ENCODE measurements at places on chromosomes 4 and X.

DNA sequence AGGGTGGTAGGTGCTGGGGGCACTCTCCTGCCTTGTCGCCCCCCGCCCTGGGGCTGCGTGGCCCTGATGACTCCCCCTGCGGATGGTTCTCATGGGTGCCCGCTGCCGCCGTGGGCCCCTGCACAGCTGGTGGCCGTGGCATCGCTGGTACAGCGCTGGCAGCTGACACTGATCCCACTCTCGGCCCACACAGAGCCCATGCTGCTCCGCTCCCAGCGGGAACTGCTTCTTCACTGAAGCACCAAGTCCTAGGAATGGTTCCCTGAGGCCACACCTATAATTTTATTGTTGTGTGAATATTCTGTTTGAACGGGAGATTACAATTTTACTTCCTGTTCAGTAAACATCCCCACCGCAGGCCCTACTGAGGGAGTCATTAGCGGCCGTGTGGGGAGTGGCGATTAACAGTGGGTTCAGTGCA lies 138.6 kb upstream of the NKX1-1 start:
- no peak for DNase-seq

DNA sequence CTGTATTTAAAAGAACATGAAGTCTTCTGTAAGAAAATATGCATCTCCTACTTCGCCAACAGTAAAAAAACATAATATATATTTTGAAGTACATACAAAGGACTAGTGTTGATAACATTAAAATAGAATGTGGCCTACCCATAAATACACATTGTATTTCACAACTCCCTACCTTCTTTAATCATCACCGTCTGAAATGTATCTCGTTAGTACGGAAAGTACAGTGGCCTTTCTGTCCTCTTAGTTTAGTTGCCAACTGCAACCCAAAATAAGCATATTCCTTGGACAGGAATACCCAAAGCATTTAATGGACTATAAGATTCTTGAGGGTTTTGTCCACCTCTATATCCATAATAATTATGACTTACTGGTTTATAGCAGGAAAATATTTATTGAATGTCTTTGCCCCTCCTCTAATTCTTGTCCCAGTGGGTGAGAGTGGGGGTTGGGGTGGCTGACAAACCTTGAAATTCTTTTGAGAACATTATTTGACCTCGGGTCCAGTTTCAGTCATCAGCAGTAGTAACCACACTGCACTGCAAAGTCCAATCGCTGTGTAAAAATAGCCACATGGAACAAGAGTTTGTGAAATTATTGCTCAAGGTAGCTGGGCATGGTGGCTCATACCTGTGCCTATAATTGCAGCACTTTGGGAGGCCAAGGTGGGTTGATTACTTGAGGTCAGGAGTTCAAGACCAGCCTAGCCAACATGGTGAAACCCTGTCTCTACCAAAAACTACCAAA lies 474.5 kb downstream of the KLHL13 start:
- no peak for DNase-seq

GRCh38 chr4:151173871-151174270 lies 74.4 kb downstream of the RPS3A start:
- no peak for DNase-seq

DNA sequence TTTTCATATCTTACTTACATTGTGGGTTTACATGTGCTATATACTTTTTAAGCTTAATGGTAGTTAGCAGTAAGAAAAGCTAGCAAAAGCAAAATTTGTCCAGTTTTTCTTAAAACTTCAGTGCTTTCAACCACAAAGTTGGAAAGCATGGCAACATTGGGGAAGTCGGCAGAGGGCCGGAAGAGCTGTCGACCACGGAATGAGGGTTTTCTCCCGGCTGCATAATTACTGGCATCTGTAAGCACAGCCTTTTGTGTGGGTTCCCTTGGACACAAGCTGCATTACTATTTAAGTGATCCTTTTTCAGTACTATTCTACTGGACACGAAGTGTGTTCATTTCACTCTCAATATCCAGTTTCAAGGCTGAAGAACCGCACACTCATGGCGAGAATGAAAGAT lies 560.4 kb downstream of the ANKRD50 start:
- no peak for DNase-seq

DNA sequence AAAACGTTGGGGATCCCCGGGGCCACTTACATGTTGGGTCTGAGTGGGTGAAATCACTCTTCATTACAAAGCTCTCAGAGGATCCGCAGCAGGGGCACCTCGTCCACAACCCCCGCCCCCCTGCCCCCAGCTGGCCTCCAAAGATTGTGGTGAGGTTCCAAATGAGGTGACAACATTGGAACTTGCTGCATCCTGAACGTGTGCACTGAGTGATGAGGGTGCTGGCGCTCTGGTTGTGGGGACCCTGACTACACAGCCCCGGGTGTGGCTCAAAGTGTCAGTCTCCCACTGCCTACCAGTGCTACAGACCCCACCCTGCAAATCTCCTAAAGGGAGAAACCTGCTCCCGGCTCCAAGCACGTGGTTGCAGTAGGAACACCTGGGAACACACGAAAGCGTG lies 111.9 kb downstream of the PHKA2 start:
- no peak for DNase-seq

DNA sequence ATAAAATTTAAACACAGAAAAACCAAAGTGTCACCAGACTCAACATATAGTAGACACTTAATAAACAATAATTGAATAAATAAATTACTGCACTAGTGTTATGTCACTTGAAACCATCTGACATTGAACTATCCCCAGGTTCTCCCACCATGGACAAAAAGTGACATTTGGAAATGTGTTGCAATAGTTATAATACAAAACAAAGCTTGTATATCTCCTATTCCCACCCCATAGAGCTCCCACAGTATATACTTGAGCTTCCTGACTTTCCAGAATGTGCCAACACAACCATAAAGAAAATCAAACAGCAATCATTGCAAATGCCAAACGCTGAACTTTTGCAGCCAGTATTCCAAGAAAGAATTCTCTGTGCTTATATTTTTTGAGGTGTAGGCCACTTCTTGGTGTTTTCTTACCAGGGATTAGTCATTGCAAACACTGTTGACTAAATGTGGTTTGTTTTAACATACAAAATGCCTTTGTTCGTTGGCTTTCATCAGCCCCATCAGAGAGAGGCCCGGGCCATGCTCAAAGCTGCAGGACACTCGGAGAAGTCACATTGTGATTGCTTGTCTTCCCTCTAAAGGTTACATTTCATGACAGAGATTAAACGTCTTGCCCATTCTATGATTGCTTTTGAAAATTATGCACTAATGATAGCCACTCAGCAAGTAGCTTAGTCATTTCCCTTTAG lies 33.8 kb downstream of the PPARGC1A start:
- no peak for DNase-seq

GRCh38 chr4:184845367-184846021 lies 19.7 kb upstream of the ACSL1 start:
- no peak for DNase-seq

- DNase-seq, result no peak
These were observed 11.5 kb downstream of the CXCL2 start for GRCh38 chr4:74087481-74087880.

DNA sequence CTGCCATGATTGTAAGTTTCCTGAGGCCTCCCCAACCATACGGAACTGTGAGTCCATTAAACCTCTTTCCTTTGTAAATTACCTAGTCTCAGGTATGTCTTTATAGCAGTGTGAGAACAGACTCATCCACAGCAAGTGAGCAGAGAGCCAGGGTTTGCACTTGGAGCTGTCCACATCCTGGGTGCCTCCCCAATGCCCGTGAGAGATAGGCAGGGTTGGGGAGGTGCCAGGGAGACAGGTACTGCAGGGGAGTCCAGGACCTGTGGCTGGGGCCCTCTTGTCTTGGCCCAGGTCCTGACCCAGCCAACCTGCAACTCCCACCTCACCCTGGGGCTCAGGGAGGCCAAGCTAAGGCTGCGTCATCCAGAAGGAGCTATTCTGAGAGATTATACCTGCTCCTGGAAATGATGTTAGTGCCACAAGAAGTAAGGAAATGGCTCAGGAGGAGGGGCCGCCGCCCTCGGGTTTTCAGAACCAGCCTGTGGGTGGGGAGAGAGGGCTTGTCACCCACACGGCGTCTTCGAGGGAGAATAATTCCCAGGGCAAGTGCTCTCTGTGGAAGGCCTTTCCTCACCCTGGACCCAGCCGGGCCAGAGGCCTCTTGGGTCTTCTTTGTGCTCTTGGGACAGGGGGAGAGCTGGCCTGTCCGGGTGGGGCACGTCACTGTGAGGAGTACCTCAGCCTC lies 66.5 kb downstream of the ADRA2C start:
- no peak for DNase-seq

DNA sequence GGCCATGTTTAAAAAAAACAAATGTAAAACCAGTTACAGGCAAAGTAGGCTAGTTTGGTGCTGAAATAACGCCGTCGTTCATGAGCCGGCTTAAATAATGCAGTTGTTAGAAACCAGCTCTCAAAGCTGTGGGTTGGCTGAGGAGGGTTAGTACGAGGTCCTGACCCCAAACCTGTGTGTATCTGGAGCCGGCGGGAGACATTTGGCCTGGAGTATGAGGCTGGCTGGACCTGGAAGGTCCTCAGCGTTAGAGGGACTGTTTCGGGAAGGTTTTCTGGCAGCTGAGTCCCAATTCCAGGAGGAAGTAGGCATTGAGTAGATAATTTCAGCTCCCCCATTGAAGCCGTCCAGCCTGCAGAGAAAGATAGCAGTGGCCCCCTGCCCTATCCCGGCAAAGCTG lies 73.4 kb upstream of the PPP2R3B start:
- DNase-seq, result peak; percentile 36

DNA sequence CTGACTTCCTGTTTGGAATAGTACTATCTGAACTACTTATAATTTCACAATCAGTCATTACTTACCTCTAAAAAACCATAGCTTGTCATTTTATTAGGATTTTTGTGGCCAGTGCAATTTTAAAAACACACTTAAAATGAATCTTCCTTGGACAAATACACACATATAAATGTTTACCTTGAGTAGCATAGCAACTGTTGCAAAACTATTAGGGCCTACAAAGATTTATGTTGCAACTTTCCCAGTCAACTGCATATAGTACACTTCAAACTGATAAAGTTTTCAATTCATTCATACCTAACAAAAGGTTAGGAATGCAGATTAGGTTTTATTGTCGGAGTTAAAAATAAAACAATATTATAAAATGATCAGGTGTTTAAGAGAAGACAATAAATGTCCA lies 193.0 kb downstream of the PDGFC start:
- no peak for DNase-seq

DNA sequence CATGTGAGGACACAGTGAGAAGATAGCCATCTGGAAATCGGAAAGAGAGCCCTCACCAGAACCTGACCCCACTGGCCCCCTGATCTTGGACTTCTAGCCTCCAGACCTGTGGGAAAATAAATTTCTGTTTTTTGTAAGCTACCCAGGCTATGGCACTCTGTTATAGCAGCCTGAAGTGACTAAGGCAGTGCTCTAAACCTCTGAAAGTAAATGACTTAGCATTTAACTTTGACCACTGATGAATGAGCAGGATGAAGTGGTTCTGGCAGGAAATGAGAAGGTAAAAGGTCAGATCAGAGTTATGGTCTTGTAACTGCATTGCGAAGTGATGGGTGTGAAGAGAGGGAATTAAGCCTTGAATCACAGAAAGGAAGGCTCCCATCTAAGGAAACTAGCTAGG lies 17.0 kb downstream of the GPAT3 start:
- DNase-seq, result no peak

GRCh38 chr4:75248770-75249407 lies 265.3 kb downstream of the RCHY1 start:
- no peak for DNase-seq

DNA sequence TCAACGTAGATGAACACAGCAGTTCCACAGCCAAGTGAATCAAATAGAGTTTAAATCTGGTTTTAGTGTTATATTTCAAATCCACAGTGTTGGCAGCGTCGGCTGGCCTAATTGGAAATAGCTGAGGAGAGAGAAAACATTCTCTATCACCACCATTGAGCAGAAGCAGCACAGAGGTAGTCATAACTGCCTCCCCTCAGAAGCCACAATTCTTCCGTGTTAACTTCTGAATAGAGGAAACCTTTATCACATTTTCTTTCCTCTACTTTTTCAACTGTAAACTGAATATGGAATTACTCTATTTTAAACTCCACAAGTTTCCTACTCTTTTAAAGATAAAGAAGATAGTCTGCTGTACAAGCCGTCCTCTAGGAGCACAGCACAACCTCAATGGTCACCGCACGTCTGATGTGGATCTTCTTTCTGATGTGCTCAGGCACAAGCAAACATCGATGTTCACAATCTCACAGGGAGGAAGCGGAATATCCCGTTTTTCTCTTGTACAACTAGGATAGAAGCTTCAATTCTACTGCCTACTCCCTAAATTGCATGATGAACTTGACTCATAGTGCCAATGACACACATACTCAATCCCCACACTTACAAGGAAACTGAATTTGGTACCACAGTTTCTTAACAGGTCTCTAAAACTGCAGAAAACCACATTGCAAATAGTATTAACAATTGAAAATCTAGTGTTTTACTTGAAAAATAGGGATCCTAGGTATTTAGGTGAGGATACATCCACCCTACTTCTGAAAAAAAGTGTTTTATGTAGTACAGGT lies 217.8 kb upstream of the ETNPPL start:
- no peak for DNase-seq

- DNase-seq, result no peak
These were observed 93.8 kb downstream of the GPC4 start for GRCh38 chrX:133321451-133321850.

GRCh38 chr4:165785337-165785736 lies 87.7 kb upstream of the TLL1 start:
- no peak for DNase-seq

GRCh38 chrX:140762061-140762460 lies 52.5 kb downstream of the LINC00632 start:
- DNase-seq, result no peak

DNA sequence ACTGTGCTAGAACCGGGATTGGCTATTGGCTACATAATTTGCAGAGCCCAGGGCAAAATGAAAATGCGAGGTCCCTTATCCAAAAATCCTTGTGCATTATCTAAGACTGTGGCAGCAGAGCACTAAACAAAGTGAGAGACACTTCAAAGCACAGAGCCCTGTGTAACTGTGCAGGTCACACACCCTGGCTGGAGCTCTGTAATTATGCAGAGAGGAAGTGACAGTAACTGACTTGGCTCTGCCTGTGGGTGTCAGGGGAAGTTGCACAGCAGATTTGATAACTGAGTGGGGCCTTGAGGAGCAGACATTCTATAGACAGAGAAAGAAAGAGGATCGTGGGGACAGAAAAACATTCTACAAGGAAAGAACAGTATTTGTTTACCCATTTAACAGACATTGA lies 173.5 kb upstream of the FMR1 start:
- DNase-seq, result no peak
